ENCODE measurements at places on chromosomes 2 and 18.

DNA sequence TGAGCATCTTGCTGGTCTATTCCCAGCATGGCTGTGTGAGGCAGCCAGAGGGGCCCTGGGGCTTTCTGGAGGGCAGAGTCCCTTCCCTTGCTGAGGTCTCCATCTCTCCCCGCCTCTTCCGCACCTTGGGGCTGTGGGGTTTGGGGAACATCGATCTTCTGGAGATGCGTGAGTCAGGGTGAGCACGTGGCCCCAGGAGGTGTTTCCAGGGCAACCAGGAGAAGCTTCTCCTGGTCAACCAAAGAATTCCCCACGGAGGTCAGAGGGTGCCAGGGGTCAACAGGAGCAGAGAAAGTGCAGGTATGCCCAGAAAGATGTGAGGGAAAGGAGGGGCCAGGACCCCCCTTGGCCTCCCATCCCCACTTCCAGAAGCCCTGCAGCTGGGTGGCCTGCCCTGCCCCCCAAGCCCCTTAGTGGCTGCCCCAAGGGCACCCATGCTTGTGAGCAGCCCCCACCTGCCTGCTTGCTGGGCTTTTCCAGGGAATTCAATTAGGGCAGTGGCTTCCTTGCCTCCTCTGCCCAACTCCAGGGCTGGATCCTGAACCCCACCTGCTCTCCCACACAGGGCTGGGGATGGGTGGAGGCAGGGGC lies 2.8 kb upstream of the PROM2 start:
- DNase-seq: no peak

- DNase-seq: no peak
These were observed 139.8 kb upstream of the NCK2 start for GRCh38 chr2:105604938-105605337.

DNA sequence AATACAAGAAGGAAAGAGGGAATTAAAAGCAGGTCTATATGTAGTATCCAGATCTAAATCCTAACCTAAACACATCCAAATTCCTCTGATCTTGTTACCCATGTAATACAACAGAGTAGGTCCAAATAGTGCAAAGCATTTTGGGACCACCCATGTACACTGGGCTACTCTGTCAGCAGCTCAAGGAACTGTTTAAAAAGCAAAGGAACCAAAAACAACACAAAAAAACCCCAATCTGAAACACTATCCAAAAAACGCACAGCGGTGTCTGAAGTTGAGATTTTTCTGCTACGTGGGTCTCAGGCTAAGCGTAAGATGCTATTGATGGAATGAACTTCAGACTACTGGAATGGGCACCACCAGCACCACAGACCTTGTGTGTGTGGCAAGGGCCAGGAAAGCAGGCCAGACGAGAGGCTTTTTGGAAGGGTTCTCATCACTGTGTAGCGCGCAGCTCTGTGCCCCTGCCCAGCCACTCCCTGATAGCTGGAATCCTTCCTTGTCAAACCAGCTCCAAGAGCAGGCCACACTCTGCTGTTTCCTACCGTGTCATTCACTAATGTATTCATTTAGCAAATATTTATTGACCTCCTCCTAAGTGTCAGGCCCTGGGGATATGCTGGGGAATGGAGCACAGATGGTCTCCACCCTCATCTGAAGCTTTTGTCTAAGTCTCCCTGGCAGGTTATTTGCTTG lies 101.4 kb downstream of the COLEC12 start:
- no peak for DNase-seq

- DNase-seq: no peak
These were observed 3.5 kb upstream of the ADNP2 start for GRCh38 chr18:80105369-80106167.

GRCh38 chr2:197978971-197979370 lies 174.6 kb downstream of the PLCL1 start:
- no peak for DNase-seq

Data from stimulated activated CD8-positive, alpha-beta memory T cell treated with anti-CD3 and anti-CD28 coated beads, Interleukin-2, amount 100 ng/mL, for 1 hour (primary cell).